ENCODE measurements at places on chromosomes 5 and 9. TPM values are rescaled to one million over a fixed set of nuclear protein-coding genes. Genes with fewer than 3 reads are reported as not detected.

GRCh38 chr5:172385707-172386106 lies 68.6 kb downstream of the SH3PXD2B start:
- DNase-seq = no peak

DNA sequence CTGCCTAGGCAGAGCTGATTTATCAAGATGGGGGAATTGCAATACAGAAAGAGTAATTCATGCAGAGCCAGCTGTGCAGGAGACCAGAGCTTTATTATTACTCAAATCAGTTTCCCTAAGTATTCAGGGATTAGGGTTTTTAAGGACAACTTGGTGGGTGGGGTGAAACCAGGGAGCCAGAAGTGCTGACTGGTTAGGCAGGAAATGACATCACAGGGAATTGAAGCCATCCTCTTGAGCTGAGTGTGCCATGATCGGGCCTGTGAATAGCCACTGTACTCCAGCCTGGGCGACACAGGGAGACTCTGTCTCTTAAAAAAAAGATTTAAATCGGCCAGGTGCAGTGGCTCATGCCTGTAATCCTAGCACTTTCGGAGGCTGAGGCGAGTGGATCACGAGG lies 45.3 kb upstream of the CDK5RAP2 start:
- DNase-seq = no peak

- DNase-seq = no peak
Observed at GRCh38 chr9:86500031-86500430, 145.8 kb upstream of the TUT7 start.

DNA sequence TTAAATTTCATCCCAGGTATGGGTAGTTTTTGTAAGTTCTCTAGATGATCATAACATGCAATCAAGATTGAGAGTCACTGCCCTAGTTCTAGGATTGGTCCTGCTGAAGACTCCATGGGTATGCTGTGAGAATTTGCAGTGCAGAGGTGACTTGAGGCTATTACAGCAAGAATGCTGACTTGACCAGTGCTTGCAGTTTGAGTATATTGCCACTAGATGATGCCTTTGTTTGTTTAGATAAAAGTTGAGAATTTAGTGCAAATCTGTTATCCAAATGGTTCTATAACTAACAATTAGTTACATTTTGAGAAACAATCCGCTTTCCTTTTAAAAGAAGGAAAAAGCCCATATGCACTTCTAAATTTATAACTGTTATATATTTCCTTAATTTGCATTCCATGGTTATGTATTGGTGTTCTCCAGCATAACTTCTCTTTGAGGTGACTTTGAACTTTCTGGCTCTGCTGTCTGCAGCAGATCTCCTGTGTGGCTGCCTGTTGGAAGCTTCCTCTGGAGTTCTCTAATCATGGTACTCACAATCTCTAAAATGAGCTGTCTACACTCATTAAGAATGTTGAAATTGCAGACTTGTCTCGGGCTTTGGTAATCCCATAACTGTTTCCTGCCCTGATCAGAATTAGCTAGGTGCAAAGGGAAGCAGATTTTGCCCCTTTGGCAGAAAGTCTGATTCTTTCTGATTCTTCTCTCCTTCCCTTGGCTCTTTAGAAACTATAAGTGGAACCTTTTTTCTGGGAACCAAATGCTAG lies 24.9 kb downstream of the MELK start:
- no peak for DNase-seq

GRCh38 chr5:60803712-60804111 lies 40.4 kb downstream of the ELOVL7 start:
- DNase-seq = no peak

GRCh38 chr9:2317591-2317990 lies 302.4 kb downstream of the SMARCA2 start:
- no peak for DNase-seq

GRCh38 chr9:134322781-134323241 lies 3.4 kb upstream of the RXRA start:
- DNase-seq = no peak

- no peak for DNase-seq
Observed at GRCh38 chr5:128262911-128263310, 179.3 kb downstream of the SLC12A2 start.

GRCh38 chr5:72871366-72872024 lies 55.0 kb downstream of the TNPO1 start:
- no peak for DNase-seq

PRDM9 gene
- not detected for total RNA-seq

ANKRD18B gene
- not detected for total RNA-seq

TEX48 gene
- total RNA-seq = 0.86 TPM

NME5 gene
- not detected for total RNA-seq

PFN3 gene
- not detected for total RNA-seq

Data from CD8-positive, alpha-beta memory T cell (primary cell).